ENCODE measurements at places on chromosomes 5 and 9.

DNA sequence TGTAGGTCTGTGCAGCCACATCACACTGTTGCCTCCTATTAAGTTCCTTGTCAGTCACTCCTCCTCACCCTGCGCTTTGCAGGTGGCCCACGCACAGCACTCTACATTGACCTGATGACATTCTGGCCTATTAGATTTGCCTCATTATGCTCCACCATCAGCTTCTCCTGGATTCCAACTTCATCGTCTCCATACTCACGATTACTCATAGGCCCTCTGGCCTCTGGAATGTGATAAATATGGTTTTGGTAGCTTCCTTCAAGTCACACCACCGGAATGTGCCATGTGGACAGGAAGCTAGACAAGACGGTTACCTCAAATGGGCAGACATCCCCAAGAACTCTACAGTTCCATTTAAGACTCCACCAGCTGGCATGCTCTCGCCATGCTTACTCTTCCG, 158.0 kb upstream of the LHFPL2 start:
- DNase-seq: no peak

DNA sequence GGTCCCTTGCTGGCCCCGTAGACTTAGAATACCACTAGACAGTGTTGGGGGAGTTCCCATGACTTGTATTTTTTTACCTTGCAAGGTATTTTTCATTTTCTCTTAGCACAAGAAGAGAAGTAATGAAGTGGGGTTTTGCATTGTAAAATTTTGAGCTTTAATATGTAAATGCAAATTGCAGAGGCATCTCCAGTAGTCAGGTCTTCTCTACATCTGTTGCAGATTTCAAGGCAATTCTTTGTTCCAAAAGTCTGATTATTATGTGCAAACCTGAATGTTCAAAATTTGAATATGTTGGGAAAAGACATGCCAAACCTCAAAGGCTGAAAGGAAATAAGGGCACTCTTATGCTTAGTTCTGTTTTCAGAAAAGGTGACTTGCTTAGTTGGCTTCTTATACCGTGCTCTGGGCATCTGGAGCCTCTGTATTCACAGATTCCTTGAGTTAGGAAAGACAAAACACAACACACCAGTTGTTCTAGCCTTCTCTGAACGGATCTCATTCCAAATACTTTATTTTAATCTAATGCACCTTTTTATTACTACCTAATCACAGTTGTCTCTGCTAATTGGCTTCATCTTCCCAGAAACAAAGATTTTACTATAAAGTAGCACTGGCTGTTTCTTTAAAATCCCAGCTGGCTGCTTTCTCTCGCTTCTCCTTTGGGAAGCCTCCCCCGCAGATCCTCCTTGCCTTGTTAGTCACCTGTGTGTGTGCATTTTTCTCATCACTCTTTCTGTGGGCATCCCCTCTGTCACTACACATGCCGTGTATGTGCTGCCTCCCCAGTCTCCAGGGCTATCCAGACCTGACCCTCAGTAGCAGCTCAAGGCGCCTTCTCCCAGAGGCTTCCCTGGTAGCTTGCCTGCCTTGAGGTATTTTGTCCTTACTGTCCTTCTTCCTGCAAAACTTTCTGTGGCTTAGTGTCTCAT, 138.2 kb downstream of the TLE4 start:
- no peak for DNase-seq

GRCh38 chr9:130296783-130297055, 31.2 kb downstream of the HMCN2 start:
- DNase-seq: no peak

GRCh38 chr5:26390608-26391007, 647.8 kb downstream of the CDH9 start:
- DNase-seq: no peak

DNA sequence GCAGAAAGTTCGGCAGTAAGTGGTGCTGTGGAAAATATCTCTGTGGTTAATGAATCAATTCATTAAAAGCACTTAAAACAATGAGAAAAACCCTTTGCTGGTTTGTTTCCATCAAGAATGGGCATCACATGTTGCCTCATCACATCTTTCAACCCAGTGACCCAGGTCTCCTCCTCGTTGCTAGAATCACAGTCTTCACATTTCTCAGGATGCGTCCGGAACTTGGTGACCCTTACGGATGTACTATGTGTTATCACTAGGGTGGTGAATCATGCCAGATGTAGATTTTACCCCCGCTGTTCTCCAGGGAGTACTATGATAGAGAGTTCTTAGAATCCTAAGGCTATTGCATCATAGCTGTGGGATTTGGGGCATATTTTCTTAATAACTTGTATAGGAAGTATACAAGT, 217.9 kb upstream of the KLF4 start:
- DNase-seq: no peak

DNA sequence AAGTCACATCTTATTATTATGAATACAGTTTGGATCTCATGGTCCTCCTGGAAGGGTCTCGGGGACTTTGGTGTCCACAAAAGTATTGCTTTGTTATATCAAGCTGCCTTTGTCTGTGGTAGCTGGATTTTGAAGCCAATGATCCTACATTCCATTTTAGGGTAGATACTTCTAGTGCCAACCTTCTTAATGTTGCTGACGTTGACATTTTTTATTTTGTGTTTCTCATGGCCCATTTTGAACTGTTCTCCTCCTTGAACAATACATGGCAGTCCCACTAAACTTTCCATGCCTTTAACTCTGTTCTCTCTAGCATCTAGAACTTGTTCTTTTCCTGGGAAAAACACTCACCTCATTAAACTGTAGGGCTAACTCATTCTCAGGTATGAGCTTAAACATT, 425.8 kb downstream of the KCTD16 start:
- no peak for DNase-seq

DNA sequence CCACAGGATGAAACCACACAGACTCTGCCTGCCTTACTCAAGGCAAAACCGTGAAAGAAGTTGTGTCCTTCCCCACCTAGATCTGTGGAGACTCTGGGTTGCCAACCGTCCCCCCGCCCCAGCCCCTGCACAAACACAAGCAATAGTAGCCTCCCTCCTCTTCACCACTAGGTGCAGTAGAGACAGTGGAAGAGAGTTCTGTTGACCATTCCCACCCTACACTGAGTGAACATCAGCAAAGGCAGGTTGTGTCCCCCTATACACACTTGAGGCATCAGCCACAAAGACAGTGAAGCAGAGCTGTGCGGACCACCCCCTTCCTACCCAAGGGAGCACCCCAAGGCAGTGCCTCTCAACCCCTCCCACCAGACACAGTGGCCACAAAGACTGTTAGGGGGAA, 223.7 kb upstream of the NFIL3 start:
- no peak for DNase-seq

GRCh38 chr5:103186152-103186551, 66.1 kb downstream of the PPIP5K2 start:
- DNase-seq: no peak

- DNase-seq: no peak
These were observed 266.6 kb downstream of the CD180 start for GRCh38 chr5:66929995-66930394.

- peak; percentile 86 for DNase-seq
These were observed 113.0 kb downstream of the KLHL3 start for GRCh38 chr5:137622850-137623249.

DNA sequence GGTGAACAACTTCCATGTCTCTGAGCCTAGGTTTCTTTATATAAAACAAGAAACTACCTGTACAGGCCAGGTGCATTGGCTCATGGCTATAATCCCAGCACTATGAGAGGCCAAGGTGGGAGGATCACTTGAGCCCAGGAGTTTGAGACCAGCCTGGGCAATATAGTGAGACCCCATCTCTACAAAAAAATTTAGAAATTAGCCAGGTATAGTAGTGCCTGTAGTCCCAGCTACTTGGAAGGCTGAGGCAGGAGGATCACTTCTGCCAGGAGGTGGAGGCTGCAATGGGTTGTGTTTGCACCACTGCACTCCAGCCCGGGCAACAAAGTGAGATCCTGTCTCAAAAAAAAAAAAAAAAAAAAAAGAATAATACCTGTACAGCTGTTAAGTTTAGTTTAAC, 11.1 kb downstream of the FAM13B start:
- DNase-seq: no peak

DNA sequence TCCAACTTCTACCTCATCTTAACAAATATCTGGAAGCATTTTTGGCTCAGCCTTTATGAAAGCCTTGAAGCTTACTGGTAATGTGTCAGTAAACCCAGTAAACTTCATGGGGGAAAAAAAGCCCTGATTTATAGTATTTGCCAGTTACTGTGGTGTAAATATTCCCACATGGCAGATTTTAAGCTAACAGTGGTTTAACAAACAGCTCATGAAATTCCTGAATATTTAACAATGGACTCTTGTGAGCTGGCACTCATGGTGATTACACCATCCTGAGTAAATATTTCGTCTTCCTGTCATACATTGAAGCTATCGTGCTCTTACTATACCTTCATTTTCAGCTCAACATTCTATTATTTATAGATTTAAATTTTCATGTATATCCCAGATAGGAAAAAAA, 57.0 kb upstream of the ACOT12 start:
- DNase-seq: no peak

DNA sequence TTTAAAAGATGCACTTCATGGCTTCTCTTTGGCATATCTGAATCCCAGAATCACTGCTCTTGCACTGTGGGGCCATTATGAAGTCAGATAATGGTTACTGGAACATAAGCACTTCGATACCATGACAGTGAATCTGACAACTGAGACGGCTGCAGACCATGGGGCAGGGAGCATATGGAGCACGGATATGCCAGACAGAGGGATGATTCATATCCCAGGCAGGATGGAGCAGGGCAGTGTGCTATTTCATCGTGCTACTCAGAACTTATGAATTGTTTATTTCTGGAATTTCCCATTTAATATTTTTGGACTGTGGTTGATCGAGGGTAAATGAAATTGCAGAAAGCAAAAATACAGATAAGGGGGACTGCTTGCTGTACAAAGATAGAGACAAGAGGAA, 145.0 kb downstream of the EGFLAM start:
- no peak for DNase-seq

- DNase-seq: no peak
These were observed 11.8 kb upstream of the HEXB start for GRCh38 chr5:74673011-74673790.

DNA sequence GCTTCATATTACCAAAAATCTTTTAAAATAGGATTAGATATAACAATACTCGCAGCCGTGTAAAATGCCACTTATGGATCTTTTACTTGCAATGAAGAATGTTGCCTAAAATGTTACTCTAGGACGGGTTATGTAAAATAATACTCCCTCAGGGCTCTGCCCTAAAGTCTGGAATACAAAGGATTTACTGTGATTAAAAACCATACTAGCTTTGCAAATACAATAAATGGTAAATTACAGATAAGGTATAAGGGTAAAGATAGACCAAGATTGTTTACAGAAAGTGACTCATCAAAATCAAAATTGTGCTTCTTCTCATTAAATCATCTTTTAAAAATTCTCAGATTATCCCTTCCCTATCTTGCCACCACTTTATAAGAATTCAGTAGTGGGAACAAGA, 163.6 kb downstream of the MEF2C start:
- DNase-seq: no peak

GRCh38 chr5:104241046-104241445, 678.5 kb upstream of the NUDT12 start:
- no peak for DNase-seq

GRCh38 chr5:147751-148150, 43.5 kb upstream of the LRRC14B start:
- DNase-seq: no peak

DNA sequence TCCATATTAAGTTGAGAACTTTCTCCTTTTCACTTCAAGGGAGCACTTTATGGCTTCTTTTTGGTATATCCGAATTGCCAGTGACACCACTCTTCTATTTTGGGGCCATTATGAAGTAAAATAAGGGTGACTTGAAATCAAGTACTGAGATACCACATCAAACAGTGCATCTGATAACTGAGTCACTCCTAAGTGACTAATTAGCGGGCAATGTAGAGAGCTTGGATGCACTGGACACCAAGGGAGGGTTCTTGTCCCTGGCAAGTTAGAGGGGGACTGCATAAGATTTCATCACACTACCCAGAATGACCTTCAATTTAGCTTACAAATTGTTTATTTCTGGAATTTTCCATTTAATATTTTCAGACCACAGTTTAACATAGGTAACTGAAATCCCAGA, 813.9 kb upstream of the CDH10 start:
- DNase-seq: no peak

DNA sequence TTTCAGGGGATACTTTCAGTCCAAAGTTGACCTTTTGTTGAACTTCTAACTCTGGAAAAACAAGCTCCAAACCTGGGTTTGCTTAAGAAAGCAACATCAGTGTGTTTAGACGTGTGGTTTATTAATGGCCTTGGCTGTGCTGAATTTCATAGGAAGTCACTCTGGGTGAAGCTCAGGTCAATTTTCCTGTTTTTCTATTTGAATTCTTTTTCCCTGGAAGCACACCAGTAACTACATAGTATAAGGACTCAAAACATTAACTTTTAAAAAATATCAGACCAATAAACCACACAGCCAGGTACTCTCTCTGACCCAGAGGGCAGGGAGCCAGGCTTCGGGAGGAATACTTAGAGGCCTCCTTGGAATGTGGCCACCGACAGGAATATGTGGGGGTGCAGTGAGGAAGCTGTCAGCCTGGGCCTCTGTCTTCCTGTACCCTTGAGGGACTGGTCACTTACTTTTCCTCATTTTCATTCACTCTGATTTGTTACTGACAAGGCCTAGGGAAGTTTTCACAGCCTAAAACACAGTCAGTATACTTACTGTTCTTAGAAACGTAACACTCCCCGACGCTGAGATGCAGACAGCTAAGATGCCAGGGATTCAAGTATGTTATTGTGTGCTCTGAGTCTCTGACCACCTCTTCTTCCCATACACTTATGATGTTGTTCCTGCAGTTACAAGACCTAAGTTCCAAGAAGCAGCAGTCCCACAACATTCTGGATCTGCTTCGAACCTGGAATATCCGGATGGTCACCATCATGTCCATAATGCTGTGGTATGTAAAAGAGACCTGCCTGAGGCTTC, 18.9 kb downstream of the SLC22A5 start:
- DNase-seq: peak; percentile 61

DNA sequence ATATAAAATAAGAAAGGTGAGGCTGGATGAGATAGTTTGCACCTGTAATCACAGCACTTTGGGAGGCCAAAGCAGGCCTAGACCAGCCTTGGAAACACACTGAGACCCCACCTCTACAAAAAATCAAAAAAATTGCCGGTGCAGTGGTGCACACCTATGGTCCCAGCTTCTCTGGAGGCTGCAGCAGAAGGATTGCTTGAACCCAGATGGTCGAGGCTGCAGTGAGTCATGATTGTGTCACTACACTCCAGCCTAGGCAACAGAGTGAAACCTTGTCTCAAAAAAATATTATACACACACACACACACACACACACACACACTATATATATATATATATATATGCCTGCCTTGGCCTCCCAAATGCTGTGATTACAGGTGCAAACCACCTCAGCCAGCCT, 1.3 kb downstream of the SLC35D2 start:
- DNase-seq: no peak

DNA sequence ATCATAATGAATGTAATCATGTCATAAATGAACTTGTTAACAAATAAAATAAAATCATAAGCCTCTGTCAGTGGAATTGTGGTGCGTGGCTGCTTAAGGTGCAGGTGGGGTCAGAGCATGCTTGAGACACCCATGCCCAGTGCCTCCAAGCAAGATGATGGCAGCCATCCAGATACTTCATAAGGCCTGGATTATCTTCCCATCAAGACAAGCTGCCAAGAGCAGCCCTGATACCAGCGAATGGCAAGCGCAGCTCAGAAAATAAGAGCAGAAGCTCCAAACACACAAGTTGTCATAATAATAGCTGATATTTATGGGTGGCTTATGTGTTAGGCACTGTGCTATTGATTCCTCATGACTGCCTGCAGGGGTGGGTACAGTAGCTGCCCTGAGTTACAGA, 21.8 kb upstream of the LMX1B start:
- no peak for DNase-seq
